ENCODE measurements at places on chromosomes 1 and 21.

DNA sequence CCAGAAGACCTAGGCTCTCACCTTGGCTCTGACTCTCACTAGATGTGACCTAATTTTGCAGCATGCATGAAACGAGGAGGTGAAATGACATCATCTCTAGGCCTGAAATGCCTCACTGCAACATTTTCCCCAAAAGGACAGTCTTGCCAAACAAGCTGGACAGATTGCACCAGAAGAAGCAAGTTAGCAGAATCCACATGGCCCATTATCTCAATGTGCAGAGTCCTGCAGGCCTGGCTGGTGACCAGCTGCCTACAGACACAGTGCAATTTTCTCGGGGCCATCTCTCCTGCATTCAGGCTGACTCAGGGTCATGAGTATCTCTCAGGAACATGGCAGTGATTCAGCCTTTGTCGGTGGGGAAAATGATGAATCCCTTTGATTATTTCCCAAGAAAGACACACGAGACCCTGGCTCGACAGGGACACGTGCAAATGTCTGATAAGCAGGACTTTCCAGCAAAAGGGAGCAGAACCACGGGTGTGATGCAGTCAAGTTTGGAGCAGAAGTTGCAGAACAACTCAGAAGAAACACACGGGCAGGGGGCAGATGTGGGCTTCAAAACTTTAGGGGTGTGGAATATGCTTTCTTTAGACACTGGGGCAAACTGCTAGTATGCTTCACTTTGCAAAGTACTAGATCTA lies 38.7 kb downstream of the TRIM67 start:
- peak; percentile 89 for DNase-seq

- peak; percentile 40 for DNase-seq
Observed at GRCh38 chr1:203702130-203702577, 62.8 kb upstream of the LAX1 start.

DNA sequence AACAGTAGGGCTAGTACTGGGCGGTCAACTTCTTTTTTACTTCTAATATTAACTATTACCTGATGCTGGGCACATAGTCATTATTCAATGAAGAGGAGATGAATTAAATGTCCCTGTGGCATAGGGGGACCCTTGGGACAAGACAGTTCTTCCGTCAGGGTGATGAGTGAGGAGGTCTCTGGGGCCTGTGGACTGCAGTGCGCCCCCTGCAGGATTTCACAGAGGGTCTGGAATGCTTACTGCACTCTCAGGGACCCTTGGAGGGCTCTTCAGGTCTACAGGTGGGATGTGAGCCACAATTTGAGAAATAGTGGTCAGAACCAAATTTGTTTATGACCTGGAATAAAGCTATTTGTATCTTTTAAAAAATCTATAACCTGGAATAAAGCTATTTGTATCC lies 149.4 kb downstream of the FAM78B start:
- DNase-seq, result no peak

DNA sequence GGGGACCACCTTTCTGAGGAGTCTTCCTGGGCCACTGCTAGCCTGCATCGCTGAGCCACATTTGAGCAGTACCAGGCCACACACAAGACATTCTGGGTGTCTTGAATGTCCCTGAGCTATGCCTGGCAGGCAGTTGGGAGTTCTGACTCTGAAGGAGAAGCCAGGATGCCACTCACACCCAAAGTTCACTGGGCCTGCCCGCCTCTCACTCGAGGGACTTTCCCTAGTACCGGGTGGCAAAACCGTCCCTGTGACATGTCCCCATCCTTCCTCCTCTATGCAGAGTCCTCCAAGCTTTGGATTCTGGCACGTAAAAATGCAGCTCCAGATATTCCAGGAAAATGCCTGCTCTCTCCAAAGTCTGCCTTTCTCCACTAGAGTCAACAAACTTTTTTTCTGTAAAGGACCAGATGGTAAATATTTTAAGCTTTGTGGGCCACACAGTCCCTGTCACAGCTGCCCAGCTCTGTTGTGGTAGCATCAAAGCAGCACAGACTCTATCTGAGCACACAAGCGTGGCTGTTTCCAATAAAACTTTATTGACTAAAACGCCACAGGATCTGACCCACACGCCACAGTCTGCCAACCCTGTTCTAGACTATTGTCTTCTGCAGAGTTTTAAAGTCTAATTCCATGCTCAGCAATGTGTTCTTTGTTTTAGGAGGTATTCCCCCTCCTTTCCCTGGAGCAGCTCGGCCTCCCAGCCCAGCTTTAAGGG lies 19.2 kb upstream of the GUCA2B start:
- DNase-seq, result no peak

DNA sequence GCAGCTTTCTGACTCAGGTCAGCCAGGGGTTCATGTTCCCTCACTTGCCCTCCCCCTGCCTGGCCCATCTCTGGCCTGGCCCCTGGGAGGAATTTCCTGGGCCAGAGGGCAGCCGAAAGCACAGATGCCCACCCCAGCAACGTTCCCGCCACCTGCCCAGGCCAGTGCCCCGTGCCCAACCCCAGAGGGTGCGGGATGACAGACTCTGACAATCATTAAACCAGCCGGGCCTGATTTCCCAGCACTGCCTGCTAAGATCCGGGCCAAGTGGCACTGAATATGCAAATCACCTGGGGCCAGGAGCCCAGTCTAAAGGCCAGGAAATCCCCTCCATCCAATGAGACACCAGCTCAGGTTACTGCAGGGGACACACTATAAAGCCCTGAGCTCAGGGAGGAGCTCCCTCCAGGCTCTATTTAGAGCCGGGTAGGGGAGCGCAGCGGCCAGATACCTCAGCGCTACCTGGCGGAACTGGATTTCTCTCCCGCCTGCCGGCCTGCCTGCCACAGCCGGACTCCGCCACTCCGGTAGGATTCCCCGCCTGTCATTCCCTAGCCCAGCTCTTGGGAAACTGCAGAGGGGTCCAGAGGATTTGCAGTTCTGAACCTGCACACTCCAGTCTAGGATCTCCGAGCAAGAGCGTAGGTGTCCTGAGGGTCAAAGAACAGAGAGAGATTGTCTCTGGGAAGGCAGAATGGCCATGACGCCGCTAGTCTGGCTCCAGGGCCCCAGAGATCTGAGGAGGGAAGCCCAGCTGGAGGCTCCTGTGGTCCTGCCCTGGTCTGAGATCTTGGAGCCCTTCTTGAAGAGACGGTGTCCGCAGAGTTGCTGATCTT lies at the start of gene ELF3:
TSS of gene ELF3 (plus strand) at position 408 of the 836 bp plus-strand sequence. CDS start 550 bp downstream, outside the sequence.
- DNase-seq, result no peak

GRCh38 chr1:47184090-47184821 lies 5.6 kb downstream of the PDZK1IP1 start:
- no peak for DNase-seq

- no peak for DNase-seq
Observed at GRCh38 chr1:75768016-75768415, 18.0 kb upstream of the RABGGTB start.

GRCh38 chr21:38244885-38245869 lies 11.6 kb upstream of the KCNJ15 start:
- DNase-seq, result no peak

GRCh38 chr1:161330346-161330745 lies 16.2 kb downstream of the SDHC start:
- DNase-seq, result peak; percentile 46

DNA sequence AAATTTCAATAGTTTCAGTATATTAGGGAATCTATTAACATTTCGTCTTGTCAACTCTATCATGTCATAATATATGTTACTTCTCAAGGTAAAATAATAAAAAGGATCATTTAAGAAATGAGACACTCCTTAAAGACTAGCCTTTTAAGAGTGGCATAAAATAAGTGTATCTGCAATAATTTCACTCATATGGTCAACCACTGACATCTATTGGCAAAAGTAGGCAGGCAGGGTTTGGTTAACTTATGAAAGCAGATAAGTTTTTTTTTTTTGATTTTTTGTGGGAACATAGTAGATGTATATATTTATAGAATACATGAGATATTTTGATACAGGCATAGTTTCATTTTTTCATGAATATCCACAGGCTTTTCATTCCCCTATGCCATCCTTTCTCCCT lies 5.5 kb upstream of the RGS21 start:
- DNase-seq, result peak; percentile 56

DNA sequence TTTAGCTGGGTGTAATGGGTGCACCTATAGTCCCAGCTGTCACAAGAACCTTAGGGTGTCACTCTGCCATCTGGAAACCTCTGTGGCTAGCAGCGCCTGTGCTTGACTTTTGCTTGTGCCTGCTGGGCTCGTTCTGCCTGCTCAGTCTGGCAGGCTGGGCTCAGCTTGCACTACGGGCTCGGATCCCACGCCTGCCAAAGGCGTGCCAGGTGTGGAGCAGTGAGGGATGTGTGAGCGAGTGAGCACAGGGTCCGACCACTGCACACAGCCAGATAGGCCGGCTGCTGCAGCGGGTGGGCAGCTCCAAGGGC lies 2.8 kb upstream of the LSM10 start:
- no peak for DNase-seq

DNA sequence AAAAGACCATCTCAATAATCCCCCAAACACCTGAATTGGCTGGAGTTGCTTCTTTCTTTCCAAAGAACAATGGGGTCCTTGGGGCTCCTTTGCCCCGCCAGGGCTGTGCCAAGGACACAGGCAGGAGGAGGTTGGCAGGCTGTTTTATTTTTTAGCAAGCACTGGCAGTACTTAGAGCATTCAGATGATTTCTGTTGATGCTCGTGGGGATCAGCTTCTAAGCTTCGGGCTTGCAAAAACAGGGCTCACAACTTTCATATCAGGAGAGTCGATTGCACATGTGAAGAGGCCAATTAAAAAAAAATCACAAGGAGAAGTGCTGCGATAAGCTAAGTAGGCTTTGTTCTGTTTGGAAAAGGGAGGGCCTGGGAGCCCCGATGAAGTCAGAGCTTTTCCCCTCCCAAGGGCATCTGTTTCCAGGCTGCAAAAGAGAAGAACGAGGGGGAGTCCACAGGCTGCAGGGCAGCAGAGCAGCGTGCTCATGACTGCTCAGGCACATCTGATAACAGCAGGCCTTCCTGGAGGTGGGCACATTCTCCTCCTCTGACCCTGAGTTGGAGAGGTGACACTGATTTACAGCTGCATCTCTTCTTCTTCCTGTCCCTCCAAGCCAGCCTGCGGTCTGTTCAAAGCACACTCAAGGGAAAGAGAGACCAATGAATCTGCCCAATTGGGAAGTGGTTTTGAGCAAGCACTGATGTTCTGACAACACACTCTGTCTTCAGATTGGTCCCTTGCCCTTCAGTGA lies 27.3 kb upstream of the BCAR3 start:
- DNase-seq, result no peak

- DNase-seq, result no peak
Observed at GRCh38 chr1:187384504-187384903, 555.8 kb downstream of the PLA2G4A start.

- peak; percentile 92 for DNase-seq
Observed at GRCh38 chr1:64917328-64917861, 49.0 kb downstream of the JAK1 start.

GRCh38 chr1:209421978-209422680 lies 161.4 kb upstream of the CAMK1G start:
- no peak for DNase-seq

- no peak for DNase-seq
Observed at GRCh38 chr1:9905010-9905409, 5.1 kb downstream of the CTNNBIP1 start.

GRCh38 chr1:52002038-52002917 lies 11.8 kb upstream of the RAB3B start:
- peak; percentile 75 for DNase-seq

DNA sequence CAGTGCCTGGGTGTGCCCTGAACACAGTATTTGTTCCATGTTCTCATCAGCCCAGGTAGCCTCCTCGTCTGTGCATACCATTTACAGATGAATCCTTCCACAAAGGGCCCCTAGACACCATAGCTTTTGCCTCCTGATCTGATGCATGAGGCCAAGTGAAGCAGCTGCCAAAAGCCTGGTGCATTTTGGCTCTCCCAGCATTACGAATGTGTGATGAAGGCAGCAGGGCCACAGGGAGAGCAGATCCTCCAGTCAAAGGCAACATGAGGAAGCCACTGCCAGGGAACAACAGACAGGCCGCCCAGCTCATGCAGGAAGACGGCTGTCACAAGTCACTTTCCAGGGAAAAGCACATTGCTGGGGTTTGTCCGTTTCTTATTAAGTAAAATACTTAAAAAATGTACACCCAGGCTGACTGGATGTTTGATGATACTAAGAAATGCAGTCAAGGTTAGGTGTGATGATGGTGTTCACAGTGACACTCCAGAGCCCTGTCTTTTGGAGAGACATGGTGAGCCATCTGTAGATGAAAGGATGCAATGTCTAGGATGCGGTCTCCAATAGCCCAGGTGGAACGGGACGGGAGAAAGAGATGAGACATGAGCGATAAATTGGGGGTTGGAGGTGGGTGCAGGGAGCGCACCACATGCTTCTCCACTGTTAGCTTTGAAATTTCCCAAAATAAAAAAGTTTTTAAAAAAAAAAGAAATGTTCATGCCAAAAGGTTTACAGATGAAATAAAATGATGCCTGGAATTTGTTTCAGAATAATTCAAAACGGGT lies 48.7 kb downstream of the NPHP4 start:
- no peak for DNase-seq

GRCh38 chr1:29749024-29749945 lies 513.0 kb downstream of the PTPRU start:
- no peak for DNase-seq

DNA sequence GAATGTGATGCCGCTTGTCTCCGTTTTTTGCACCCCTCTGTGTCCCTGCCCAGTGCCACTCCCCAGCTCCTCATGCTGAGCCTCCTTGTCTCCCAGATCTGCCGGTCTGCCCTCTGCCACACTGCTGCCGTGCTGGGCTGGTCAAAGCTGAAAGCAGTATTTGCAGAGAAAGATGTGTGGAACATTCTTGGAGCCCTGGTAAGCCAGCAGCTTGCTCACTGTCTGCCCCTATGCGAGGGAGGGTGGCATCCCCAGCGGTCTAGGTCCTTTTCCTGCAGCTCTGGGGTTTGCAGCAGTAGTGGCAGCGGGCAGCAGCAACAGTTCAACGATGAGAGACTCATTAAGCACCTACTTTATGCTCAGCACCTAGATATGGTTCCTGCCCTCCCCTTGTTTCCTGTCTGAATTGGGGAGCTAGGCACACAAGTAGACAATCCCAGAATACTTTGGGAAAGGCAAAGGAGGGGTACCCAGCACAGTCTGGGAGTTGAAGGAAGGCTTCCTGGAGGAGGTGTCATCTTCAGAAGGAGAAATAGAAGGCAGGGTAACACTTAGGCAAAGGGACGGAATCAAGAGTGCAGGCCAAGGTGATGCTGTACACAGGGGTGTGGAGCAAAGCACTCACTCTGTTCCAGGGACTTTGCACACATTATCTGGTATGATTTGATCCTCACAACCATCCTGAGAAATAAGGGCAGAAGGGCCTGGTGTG lies 63.1 kb downstream of the KIF21B start:
- no peak for DNase-seq

DNA sequence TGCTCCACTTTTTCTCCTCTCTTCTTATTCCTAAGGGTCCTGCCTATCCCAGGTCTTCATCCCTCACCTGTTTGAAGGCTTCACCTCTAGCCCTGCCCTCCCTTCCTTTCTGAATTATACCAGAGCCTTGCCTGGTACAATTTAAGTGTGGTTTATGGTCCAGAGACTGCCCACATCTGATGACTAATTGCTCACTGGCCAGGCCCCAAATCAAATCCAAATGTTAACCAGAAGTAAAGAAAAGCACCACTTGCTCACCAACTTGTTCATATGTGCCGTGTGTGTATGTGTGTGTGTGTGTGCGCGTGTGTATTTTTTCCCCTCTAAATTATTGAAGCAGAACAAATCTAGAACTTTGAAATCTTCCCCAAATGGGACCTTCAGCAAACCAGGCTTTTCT lies 26.4 kb downstream of the MYOM3 start:
- no peak for DNase-seq

All from foreskin melanocyte (primary cell).